Right renal cortex interstitium (tissue), 3 donors: ENCODE measurements at places on chromosomes 4 and X. TPM values are rescaled to one million over a fixed set of nuclear protein-coding genes. Genes with fewer than 3 reads are reported as not detected.
A peak's percentile ranks its signal among the peaks of the same experiment; 100 is the strongest.

The RPS6KA6 gene
- polyA plus RNA-seq = 22.8 TPM

DNA sequence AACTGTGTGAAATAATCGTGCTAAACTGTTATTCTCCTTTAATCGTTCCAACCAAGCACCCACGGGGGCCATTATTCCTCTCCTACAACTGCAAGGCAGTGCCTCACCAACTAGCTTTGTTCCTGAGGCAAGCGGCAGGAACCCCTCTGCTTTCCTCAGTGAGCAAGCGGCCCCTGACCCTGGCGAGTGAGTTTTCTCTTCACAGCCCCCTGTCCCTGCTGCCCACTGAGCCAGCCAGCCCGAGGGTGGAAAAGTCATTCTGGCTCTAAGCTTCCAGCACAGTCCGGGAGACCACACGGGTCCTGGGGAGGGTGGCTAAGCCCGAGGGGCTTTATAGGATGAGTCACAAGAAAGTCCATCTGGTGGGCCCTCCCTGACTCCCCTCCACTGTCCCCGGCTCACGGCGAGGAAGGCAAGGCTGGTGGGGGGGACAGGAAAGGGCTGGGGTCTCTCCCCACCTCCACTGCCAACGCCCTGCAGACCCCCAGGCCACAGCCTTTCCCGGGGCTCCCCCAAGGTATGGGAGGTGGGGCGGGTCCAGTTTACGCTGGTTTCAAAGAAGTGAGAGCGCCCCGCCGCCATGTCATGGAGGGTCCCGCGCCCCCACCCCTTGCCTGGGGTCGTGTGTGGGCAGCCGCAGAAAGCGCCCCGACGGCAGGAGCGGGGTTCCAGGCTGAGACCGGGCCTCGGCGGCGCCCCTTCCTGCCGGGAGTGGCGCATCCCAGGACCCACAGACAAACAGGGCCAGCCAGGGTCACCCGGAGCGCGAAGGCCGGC is 45.0 kb downstream of the CPLX1 start:
- DNase-seq = no peak

DNA sequence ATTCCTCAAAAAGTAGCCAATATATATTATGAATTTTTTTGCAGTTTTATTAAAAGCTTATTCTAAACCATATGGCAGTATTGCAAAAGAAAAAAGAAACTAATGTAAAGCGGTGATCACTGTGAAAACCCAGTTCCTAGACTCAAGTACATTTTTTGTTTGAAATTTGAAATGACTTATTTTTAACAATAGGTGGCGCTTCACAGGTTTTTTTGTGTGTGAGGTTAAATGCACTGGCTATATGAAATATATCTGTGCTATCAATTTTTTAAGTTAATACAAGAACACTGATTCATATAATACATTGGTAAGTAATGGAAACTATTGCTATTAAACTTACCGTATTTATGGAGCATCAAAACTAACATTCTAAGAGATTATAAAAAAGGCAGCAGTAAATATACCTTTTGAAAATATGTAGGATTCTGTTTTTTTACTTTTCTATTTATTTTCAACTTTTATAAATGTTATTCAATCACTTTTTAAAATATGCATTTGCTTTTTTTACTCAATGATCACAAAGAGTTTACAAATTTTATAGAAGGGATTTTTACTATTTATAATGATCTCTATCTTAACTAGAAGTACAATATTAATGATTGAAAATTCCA is 5.6 kb upstream of the SPRY1 start:
- DNase-seq = no peak

GRCh38 chr4:180665994-180666824 is 1577.0 kb upstream of the TENM3 start:
- DNase-seq = peak; percentile 45

The DOK7 gene
- 2.3 TPM for polyA plus RNA-seq

GRCh38 chrX:111052478-111052877 is 43.5 kb upstream of the PAK3 start:
- DNase-seq = no peak

DNA sequence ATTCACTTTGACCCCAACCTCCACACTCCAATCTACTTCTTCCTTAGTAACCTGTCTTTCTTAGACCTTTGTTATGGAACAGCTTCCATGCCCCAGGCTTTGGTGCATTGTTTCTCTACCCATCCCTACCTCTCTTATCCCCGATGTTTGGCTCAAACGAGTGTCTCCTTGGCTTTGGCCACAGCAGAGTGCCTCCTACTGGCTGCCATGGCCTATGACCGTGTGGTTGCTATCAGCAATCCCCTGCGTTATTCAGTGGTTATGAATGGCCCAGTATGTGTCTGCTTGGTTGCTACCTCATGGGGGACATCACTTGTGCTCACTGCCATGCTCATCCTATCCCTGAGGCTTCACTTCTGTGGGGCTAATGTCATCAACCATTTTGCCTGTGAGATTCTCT is 344 bp downstream of the OR13H1 start:
- no peak for DNase-seq

DNA sequence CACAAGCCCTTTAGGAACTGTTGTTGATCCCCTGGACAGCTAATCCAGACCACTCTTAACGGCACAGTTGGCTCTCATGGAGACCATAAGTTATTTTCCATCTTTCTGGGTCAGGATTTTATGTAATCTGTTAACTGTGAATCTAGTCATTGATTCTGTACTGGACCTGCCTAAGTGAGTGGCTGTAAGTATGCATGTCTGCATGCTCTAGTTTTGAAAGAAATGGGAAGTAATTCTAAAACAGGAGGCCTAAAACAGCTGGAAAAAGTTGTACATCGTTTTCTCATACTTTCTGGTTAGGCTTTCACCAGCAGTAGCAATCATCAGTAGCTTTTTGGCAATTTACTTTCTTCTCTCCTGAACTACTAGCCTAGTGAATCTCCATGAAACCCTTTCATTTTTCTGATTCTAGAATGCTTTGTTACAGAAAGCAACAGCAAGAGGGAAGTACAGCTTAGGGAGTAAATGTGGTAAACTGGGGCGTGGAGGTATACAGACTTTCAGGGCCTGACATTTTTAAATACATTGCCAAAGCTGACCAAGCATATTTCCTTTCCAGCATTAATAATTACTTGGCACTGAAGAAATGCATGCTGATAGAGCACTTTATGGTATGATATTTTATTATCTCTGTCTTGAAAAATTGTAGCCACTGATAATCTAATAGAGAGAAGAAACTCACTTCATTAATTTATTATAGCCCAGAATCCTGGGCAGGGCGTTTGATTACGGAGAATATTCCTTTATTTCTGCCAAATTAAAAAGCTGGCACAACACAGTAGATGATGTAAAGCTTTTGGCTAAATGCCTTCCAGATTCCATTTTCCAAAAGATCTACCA is 202.7 kb downstream of the BANK1 start:
- DNase-seq = no peak

GRCh38 chrX:134174859-134175258 is 62.1 kb upstream of the CCDC160 start:
- DNase-seq = no peak

The PRSS12 gene
- 13.2 TPM for polyA plus RNA-seq

DNA sequence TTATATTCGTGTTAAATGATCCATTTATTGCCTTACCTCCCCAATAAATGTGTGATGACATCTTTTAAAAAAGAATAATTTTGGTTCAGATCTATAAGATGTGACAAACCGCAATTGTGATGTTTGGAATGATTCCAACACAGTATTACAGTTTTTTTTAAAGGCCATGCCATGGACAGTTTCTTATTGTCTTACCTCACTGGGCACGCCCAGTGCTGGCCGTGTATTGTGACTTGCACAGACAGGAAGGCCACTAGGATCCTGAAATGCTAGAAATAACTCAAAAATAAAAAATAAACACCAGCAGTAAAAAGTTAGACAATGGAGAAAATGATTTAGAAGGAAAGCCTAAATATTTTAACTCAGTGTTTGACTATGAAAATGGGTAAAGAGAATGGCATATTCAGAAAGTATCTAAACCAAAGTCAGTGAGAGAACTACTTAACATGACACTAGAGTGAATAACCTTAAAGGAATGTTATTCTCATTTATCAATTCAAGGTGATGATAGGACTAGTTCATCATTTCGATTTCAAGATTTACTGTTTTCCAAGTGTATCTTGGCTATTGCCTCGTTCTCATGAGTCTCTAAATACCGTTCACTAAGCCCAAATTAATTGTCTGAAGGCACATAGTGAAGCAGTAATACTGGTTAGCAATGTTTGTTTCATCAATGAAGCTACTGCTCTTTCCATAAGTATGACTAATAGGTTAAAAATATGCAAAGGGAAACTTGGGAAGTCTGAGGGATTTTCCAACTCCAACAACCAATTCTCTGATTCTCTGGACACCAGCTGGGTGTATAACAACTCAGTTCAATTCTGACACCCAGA is 46.1 kb upstream of the VEGFC start:
- no peak for DNase-seq

DNA sequence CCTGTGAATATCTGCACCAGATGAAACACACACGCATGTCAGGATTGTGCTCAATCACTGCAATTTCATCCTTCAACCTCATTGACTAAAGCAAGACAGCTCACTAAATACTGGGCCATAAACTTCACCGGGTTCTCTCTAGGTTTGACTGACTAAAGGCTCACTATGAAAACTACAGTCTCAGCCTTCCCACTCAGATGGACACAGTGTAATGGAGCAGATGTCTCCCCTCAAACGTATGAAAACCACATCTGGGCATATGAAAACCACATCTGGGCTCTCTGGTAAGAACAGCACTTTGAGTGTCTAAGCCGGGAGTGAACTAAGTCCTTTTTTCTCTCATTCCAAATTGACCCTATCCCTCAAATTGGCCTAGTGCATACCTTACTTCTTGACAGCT is 15.2 kb downstream of the GEMIN8 start:
- no peak for DNase-seq

DNA sequence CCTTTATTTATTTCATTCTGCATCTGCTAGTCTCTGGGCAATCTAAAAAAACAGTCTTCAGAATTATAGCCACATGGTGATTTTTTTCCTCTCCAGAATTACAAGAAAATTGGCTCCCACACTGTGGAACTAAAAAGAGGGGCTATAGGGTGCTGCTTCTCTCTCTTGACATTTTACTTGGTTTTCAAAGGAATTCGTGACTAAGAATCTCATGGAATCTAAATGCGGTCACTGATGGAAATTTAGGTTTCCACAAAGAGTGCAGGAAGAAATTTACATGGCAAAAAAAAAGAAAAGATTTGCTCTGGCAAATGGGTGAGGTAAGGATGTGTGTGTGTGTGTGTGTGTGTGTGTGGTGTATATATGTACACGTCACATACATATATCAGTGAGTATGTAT is 10.2 kb downstream of the ATXN3L start:
- DNase-seq = no peak

The STOX2 gene
- polyA plus RNA-seq = 8.8 TPM

DNA sequence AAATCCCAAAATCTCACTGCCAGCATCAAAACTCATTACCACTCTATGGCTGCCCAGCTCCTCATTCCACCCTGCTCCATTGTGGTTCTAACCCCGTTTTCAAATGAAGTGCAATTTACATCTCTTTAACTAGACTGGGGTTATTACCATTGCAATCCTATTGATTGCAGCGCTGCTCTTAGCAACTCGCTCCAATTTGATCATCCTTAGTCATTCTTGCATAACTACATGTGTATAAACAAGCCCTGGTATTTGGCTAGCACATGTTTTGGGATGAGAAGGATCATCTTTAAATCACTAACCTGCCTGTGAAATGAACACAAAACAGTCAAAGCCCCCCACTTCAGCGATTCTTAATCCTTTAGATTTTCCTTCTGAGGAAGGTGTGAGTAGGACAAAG is 340.1 kb upstream of the PPARGC1A start:
- DNase-seq = no peak

GRCh38 chr4:109979920-109980717 is 67.4 kb downstream of the EGF start:
- DNase-seq = no peak

DNA sequence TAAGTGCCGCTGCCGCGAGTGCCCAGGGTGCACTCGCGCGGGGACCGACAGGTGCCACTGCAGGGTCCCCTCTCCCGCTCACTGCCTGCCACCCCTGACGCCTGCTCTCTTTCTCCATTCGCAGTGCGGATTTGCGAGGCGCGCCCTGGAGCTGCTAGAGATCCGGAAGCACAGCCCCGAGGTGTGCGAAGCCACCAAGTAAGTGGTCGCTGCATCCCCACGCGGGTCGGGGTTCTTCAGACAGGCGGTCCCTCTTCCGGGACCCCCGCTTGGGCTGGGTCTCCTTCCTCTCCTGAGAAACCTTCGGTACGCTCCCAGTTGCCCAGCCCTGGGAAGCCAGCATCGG is 547 bp downstream of the GUCY1A1 start:
- DNase-seq = peak; percentile 49

DNA sequence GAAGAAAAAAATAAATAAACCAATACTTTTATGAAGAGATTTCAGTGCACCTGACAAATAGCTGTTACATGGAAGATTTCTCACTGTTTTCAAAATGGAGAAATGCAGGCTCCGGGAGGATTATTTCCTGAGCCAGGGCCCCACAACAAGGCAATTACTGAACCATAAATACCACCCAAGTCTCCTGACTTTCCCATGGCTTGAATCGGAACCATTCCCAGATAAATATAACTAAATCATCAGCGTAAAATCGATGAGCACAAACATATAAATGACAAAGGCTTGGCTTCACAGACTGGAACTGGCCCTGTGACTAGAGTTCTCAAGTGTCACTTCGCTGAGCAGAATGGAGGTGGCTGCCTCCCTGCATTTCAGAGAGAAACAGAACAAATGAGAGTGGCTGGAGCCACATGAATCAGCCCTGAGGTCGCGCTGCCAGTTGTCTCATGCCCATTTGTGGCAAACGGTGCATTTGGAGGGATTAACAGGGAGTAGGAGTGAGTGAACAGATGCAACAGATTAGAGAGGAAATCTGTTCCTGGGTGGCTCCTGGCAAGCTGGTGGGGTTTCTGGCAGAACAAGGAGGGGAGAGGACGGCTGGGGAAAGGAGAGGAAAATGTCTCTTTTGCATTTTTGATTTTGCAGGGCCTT is 57.3 kb upstream of the STIM2 start:
- DNase-seq = no peak

GRCh38 chrX:141732031-141732430 is 33.5 kb upstream of the SPANXD start:
- DNase-seq = no peak

The AMBN gene
- polyA plus RNA-seq = 1.7 TPM

GRCh38 chr4:41399231-41399630 is 138.7 kb upstream of the LIMCH1 start:
- DNase-seq = no peak

The IGBP1 gene
- polyA plus RNA-seq = 115 TPM

- no peak for DNase-seq
Observed at GRCh38 chrX:152663086-152663485, 25.4 kb downstream of the GABRQ start.

- DNase-seq = no peak
Observed at GRCh38 chr4:21522296-21522695, 426.3 kb downstream of the KCNIP4 start.

DNA sequence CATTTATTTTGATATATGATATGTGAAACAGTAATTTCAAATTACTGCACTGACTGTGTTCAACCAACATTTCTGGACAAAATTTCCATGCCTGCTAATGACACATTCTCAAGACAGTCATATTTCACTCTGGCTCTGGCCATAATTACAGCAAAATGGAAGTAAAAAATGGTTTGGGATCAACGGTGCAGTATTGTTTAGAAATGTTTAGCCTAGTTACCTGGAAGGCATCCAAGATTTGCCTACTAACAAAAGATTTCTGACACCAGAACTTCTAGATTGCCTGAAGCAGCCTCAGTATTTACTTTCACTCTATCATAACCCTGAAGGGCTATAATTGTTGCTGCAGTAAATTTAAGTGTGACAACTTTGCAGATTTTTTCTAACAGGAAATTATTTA is 416.3 kb downstream of the PCDH10 start:
- peak; percentile 33 for DNase-seq

- DNase-seq = no peak
Observed at GRCh38 chr4:83591730-83592129, 55.8 kb downstream of the GPAT3 start.

The SMIM10 gene
- polyA plus RNA-seq = 11.3 TPM

The PABPC1L2A gene
- polyA plus RNA-seq = not detected

The PLP1 gene
- polyA plus RNA-seq = 5.9 TPM

The CC2D2A gene
- polyA plus RNA-seq = 54.3 TPM
